ENCODE measurements at places on chromosomes 5 and 9.
A peak's percentile ranks its signal among the peaks of the same experiment; 100 is the strongest.

GRCh38 chr5:59891962-59892643 is 1.4 kb downstream of the PDE4D start:
- no peak for DNase-seq

GRCh38 chr5:159465604-159466003 is 135.3 kb upstream of the IL12B start:
- no peak for DNase-seq

DNA sequence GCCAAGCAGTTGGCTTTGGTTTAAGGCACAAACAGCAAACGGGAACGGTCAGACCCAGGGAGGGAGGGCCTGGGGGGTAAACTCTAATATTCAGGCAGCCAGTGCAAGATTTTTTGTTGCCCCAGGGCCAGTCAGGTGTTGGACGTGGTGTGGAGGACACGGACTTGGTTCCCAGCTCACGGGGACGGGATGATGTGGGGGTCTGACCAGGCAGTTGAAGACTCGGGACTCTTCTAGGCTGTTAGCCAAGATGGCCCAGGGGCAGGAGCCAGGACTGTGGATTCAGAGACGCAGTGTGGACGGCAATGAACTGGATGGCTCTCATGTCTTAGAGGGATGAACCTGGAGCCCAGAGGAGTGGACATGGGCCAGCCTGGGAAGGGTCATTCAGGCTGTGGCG is 169.2 kb downstream of the C9orf50 start:
- DNase-seq, result no peak

DNA sequence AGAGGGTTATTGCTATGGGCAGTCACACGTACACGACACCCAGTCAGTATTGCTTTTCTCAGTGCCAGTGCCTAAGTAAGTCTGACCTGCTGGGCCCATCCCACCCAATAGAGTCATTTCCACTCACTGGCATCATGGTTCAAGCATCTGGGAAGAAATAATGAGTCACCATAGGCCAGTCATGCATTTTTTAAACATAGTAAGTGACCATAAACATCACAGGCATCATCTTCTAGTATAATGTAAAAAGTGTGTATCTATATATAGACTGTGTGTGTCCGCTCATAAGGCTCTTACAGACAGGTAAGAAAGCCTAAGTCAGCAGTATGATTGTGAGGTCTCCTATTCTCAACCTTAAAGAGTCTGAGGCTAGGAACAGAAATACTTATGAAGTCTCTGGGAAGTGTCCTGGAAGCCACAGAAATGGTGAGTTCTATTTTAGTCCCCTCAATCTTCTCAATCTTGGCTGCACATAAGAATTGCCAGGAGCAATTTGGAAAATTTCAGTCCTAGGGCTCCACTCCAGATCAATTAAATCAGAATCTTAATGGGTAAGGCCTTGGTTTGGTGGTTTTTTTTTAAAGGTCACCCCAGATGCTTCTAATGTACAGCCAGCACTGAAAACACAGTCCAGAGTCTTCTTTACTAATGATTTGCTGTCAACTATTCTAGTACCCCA is 65.2 kb downstream of the ZNF366 start:
- DNase-seq, result peak; percentile 96

GRCh38 chr9:128243215-128244018 is 32.4 kb downstream of the GOLGA2 start:
- DNase-seq, result no peak

DNA sequence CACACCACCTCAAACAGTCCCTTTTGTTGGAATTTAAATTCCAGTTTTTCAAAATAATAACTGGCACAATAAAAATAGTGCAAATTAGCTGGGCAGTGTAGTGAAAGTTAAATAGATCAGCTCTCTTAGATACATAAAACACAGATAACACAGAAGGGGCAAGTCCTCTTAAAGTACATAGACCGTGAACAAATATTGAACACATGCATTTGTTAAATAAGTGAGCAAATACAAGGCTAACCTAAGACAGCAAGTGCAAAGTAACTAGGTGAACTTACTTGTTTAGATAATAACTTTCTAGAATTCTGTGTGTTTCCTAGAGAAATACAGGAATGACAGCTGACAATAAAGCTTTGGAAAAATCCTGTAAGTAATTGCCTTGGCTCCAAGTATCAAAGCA is 280.1 kb downstream of the DOCK8 start:
- no peak for DNase-seq

DNA sequence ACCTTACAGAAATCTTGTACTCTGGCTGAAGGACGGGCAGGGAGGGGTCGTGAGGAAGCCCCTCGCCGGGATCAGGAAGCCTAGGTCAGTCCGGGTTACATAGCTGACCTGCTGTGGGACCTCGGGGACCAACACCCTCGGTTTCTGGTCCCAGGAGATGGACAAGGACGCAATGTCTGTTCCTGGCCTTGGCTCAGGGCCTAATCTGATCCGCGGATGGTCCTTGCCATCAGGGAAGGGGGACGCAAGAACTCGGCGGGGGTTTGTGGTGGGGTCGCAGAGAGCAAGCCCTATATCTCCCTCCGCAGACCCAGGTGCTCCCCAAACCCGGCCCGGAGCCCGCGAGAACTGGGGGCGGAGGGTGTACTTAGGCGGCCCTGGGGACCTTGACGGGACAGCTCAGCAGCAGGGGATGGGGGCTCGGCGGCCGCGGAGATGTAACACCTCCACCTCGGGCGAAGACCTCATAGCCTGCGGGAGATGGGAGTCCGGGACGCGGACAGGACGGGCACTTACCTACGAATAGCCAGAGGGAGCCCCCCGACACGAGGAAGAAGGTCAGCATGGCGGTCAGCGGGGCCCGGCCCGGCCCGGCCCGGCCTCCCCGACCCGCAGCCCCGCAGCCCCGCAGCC is 353 bp downstream of the ACSL6 start:
- DNase-seq, result no peak

Data from epithelial cell of esophagus (primary cell).